Left ventricle myocardium inferior (tissue), 1 donor: ENCODE measurements at places on chromosomes 11 and 22. TPM values are rescaled to one million over a fixed set of nuclear protein-coding genes. Genes with fewer than 3 reads are reported as not detected.

GRCh38 chr11:64898076-64898445, 18.9 kb downstream of the ATG2A start:
- H3K4me3 ChIP-seq = no peak overlapping the region
- H3K27me3 ChIP-seq = no peaks in the 10 kb centered on the region
- DNase-seq = no peak
- peaks cover 16% of the 10 kb centered on the region for H3K4me1 ChIP-seq
- no peak overlapping the region for H3K27ac ChIP-seq

DNA sequence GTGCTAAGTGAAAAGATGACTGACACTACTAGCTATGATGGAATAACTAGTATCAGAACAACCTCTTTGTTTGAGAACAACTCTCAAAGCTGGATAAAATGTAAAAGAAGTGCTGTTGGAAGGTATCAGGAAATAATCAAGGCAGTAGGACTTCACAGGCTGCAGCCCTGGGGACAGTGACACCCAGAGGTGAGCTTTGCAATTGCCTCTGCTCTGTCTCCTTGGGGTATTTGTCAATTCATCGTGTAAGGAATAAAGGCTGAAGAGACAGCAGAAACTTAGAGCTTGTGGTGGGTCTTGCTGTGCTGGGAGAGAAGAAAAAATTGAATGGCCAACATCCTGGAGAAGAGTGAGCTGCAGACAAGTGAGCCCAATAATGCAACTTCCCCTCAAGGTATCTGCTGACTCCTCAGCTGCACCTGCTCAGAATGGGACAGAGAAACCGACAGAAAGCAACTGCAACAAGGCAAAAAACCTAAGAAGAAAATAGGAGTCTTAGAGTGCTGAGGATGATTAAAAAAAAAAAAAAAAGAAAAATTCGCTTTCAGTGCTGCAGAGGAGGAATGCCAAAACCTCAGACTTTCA, 141.1 kb downstream of the RCN1 start:
- H3K27me3 ChIP-seq = peaks cover 62% of the 10 kb centered on the region
- no peaks in the 10 kb centered on the region for H3K36me3 ChIP-seq
- no peak overlapping the region for H3K4me3 ChIP-seq
- no peaks in the 10 kb centered on the region for H3K4me1 ChIP-seq
- no peak for DNase-seq

DNA sequence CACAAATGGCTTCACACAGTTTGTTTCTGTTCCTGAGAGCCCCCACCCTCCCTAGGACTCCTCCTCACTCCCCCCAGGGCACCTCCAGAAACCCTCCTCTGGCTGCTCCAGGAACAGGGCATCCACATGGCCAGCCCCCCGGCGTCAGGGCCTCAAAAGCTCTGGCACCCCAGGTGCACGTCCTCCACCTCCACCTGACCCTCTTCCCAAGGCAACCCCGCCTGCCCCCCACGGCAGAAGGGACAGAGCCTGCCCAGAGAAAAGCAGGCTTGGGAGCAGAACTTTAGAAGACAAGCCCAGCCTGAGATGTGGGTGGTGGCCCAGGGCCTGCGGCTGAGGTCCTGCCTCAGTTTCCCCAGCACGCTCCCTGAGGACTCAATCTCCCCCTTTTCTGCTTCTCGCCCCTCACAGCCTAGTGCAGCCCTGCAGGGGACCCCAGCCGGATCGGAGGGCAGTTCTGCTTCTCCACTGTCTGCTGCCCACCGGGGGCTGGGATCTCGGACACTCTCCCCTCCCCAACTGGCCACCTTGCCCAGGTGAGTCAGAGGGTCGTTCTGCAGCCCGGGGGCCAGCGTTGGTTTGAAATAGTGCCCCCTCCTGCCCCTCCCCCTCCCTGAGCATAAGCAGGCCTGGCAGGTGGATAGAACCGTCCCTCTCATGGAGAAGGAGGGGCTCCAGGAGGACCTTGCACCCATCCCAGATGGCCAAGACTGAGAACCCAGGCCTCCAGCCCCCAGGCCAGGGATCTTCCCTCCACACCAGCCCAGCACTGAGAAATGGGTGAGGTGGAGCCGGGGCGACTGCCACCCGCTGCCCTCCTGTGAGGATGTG, 2.4 kb upstream of the TRABD start:
- H3K4me1 ChIP-seq = peaks cover 46% of the 10 kb centered on the region
- no peak for DNase-seq
- H3K36me3 ChIP-seq = no peaks in the 10 kb centered on the region

- H3K27me3 ChIP-seq = no peaks in the 10 kb centered on the region
- peaks cover under 1% of the 10 kb centered on the region for H3K4me1 ChIP-seq
- DNase-seq = no peak
- no peak overlapping the region for H3K27ac ChIP-seq
Measured at GRCh38 chr11:29996016-29996415, 20.8 kb downstream of the KCNA4 start.

DNA sequence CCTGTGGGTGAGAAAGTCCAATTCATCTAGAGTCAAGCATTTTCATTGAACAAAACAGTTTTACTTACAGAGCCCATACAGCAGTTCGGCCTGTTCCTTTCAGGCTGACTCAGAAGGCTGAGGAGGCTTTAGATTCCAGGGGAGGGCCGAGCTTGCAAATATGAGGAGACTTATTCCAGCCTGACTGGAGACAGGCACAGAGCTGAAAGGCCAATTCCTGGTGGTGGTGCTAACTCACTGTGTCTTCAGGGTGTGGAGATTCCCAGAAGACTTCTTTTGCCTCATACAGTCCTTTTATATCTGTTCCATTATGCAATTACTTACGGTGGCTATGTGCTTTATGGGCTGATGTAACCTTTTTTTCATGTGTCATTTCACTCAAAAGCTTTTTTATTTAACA, at the start of gene OR51E2:
Gene OR51E2, minus strand, starts transcription at position 269 of the 400 bp plus-strand sequence. CDS start 15,142 bp downstream, outside the sequence.
- H3K4me1 ChIP-seq = peaks cover 3% of the 10 kb centered on the region
- H3K27me3 ChIP-seq = no peaks in the 10 kb centered on the region
- no peak within 1 kb of the TSS for H3K27ac ChIP-seq
- no peak within 1 kb of the TSS for H3K4me3 ChIP-seq
- DNase-seq = no peak
- no peaks in the 10 kb centered on the region for H3K36me3 ChIP-seq

GRCh38 chr11:62579252-62579651, 5.6 kb upstream of the EEF1G start:
- peaks cover 44% of the 10 kb centered on the region for H3K4me1 ChIP-seq
- peaks cover 61% of the 10 kb centered on the region for H3K36me3 ChIP-seq
- no peak for DNase-seq
- no peak overlapping the region for H3K27ac ChIP-seq
- H3K27me3 ChIP-seq = no peaks in the 10 kb centered on the region

GRCh38 chr11:65356394-65356972, 1.9 kb downstream of the TIGD3 start:
- H3K27me3 ChIP-seq = peaks cover 14% of the 10 kb centered on the region
- peak overlapping the region; percentile 82 for H3K27ac ChIP-seq
- DNase-seq = peak; percentile 41
- peaks cover 12% of the 10 kb centered on the region for H3K36me3 ChIP-seq
- H3K4me1 ChIP-seq = peaks cover 60% of the 10 kb centered on the region

- H3K27ac ChIP-seq = no peak overlapping the region
- H3K27me3 ChIP-seq = no peaks in the 10 kb centered on the region
- no peak for DNase-seq
- no peaks in the 10 kb centered on the region for H3K4me1 ChIP-seq
- H3K4me3 ChIP-seq = no peak overlapping the region
Measured at GRCh38 chr11:24437123-24437522, 59.7 kb upstream of the LUZP2 start.

- H3K27me3 ChIP-seq = peaks cover 83% of the 10 kb centered on the region
- H3K4me1 ChIP-seq = no peaks in the 10 kb centered on the region
- no peaks in the 10 kb centered on the region for H3K36me3 ChIP-seq
Measured at GRCh38 chr11:31870609-31871309, 59.6 kb upstream of the PAX6 start.

GRCh38 chr11:35683728-35684339, 21.3 kb downstream of the TRIM44 start:
- peaks cover 18% of the 10 kb centered on the region for H3K36me3 ChIP-seq
- no peak overlapping the region for H3K27ac ChIP-seq
- H3K4me1 ChIP-seq = peaks cover 49% of the 10 kb centered on the region

DNA sequence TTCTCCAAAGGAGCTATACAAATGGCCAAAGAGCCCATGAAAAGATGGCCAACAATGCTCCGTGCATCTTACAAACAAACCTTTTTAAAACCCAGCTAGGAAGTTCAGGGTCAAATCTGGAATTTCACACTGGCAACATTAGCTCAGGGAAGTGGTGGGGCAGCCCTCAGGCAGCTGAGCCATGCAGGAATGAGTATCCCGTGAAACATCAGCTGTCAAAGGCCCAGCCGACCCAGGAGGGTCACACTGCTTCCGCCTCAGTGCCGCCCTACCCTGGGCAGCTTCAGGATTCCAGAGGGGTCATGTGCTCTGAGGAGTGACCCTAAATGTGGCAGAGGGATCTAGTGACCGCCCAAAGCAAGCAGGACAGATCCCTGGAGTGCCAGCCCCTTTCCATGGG, 73.4 kb downstream of the LINC01488 start:
- no peaks in the 10 kb centered on the region for H3K27me3 ChIP-seq
- no peaks in the 10 kb centered on the region for H3K36me3 ChIP-seq
- DNase-seq = no peak
- H3K27ac ChIP-seq = no peak overlapping the region
- no peaks in the 10 kb centered on the region for H3K4me1 ChIP-seq

- DNase-seq = no peak
- H3K4me1 ChIP-seq = peaks cover 12% of the 10 kb centered on the region
- no peak overlapping the region for H3K4me3 ChIP-seq
Measured at GRCh38 chr11:79244241-79244772, 196.5 kb downstream of the TENM4 start.

- H3K36me3 ChIP-seq = no peaks in the 10 kb centered on the region
- H3K27me3 ChIP-seq = no peaks in the 10 kb centered on the region
- peaks cover 41% of the 10 kb centered on the region for H3K4me1 ChIP-seq
Measured at GRCh38 chr22:28299753-28300152, 379.9 kb downstream of the TTC28 start.

- peak overlapping the region; percentile 82 for H3K4me3 ChIP-seq
- no peaks in the 10 kb centered on the region for H3K36me3 ChIP-seq
- DNase-seq = no peak
Measured at GRCh38 chr22:18000441-18001039, 23.8 kb downstream of the MICAL3 start.

GRCh38 chr22:38523479-38523878, 17.4 kb upstream of the DDX17 start:
- H3K36me3 ChIP-seq = no peaks in the 10 kb centered on the region
- no peaks in the 10 kb centered on the region for H3K4me1 ChIP-seq
- peaks cover 33% of the 10 kb centered on the region for H3K27me3 ChIP-seq
- H3K4me3 ChIP-seq = no peak overlapping the region
- no peak for DNase-seq

Gene TMEM191C
- total RNA-seq = 1.5 TPM

Gene ISX
- not detected for total RNA-seq

Gene KIRREL3
- total RNA-seq = 0.74 TPM

Gene KDM4E
- not detected for total RNA-seq

Gene BARX2
- total RNA-seq = not detected

Gene MUC6
- total RNA-seq = not detected

Gene DAGLA
- total RNA-seq = 3.2 TPM
